ENCODE measurements at places on chromosomes 2 and 18.

DNA sequence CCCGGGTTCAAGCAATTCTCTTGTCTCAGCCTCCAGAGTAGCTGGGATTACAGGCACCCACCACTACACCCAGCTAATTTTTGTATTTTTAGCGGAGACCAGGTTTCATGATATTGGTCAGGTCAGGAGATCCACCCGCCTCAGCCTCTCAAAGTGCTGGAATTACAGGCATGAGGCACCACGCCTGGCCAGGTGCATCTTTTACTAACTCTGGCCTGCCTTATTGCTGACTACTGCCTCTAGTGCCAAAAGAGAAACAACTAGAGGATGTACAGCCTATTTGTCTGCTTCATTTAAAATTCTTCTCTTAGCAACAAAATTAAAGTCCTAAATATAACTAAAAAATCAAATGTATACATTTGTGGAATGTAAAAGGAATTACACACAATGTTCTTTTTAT, 115.4 kb downstream of the BMPR2 start:
- no peak for DNase-seq

DNA sequence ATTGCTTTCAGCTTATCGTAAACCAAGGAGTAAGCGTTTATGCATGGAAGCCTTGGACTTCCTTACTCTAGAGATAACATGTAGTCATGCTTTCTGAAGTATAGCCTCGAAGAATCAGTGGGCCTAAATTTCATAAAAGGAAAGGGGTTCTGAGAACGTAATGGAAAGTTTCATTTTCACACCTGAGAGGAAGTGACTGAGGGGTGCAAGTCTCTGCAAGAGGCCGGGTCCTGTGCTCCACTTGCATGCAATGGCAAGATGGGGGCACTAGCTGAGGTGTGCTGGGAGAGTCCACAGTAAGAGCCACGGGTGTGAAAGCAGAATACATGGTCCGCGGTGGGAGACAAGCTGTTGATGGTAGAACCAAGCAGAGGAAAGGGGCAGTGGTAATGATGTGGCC, 36.5 kb upstream of the C1D start:
- DNase-seq: no peak

GRCh38 chr2:226644399-226644865, 155.2 kb downstream of the IRS1 start:
- no peak for DNase-seq

DNA sequence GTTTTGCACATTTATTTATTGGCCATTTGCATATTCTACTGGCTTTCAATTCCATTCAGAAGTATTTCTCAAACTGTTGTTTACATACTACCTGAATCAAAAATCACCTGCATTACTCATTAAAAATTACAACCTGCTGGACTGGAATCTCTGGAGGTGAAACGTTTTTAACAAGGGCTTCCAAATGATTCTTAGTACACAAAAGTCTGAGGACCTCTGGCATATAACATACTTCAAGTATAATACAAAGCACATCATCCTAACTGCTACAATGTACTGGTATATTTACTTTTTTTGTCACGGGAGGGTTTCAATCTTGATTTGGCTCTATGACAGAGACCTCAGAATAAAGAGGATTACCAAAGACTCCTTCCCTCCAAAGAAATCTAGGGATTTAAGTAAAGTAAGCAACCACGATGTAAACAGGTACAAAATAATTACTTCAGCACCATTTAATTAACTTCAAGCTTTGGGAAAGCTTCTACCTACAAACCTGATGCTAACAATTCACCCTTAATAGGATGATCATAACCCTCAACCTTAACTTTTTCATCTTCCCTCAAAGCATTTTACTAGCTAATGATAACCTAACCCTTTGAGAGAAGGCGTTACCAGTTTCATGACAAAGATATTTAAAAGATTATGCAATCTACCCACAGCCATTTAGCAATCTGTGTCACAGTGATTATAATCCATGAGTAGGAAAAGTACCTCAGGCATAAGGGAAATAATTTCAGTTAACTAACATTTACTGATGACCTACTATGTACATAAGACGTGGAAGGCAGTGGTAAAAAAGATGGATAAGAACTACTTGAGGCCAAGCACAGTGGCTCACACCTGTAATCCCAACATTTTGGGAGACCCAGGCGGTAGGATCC, 24.7 kb downstream of the ATAD2B start:
- DNase-seq: no peak

DNA sequence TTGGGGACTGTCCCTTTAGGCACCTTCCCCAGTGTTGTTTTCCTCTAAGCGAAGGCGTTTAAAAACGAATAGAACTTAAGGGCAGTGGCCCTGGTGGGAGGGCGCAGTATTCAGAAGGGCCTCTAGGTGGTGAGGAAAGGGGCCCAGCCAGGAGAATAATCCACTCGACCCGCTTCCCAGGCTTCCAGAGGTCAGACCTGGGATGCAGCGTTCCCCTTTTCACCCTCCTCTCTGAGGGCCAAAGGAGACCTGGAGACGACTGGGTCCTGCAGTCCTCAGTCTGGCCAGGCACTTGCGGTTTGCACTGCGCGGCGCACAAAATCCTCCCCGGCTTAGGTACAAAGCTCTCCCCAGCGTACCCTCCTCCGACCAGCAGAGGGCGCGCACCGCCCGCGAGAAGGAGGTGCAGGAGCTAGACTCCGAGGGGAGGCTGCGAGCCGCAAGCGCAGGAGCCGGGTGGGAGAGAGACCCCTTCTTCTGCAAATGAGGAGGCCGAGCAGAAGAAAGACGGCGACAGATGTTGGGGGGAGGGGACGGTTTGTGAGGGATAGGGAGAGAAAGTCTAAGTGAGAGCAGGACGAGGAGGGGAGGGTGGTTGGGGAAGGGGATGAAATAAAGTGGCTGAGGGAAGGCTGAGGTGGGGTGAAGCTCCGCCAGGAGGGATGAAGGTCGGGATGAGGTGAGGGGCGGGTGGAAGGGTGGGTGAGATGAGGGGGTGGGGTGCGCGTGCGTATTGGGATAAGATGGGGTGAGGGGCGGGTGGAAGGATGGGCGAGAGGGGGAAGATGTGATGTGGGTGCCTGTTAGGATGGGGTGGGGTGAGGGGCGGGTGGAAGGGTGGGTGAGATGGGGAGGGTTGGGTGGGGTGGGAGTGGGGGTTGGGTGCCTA, 4.9 kb downstream of the FEV start:
- DNase-seq: peak; percentile 82

- no peak for DNase-seq
These were observed 5.7 kb downstream of the GPR35 start for GRCh38 chr2:240630771-240631547.

- peak; percentile 33 for DNase-seq
These were observed 291.2 kb downstream of the RAD51AP2 start for GRCh38 chr2:17226941-17227490.

DNA sequence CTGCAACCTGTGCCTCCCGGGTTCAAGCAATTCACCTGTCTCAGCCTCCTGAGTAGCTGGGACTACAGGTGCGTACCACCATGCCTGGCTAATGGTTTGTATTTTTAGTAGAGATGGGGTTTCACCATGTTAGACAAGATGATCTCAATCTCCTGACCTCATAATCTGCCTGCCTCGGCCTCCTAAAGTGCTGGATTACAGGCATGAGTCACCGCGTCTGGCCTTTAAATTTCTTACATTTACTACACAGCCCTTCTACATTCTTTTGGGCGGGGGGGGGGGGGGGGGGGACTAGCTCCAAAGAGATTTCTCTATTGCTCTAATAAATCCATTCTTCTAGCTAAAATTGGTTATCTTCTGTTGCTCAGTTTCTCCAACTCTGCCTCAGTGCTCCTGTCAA, 964.9 kb upstream of the ACVR2A start:
- DNase-seq: no peak

DNA sequence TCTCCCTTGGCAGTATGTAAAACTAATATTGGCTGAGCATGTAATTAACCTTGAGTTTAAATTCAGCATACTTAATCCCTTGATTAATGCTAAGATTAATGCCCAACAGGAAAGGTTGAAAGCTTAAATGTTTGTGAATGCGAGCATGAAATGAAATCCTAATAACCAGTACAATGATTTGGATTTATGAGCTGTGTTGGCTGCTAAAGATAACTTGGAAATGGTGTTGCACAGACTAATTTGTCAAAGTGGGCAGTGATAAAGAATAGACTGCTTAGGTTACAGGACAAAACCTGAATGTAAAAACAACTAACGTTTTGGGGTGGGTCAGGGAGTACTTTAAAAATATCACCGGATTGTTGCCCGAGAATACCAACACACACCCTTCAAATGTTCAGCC, 70.6 kb downstream of the MGAT5 start:
- DNase-seq: no peak

GRCh38 chr2:15923597-15923996, 16.8 kb upstream of the MYCN start:
- no peak for DNase-seq

DNA sequence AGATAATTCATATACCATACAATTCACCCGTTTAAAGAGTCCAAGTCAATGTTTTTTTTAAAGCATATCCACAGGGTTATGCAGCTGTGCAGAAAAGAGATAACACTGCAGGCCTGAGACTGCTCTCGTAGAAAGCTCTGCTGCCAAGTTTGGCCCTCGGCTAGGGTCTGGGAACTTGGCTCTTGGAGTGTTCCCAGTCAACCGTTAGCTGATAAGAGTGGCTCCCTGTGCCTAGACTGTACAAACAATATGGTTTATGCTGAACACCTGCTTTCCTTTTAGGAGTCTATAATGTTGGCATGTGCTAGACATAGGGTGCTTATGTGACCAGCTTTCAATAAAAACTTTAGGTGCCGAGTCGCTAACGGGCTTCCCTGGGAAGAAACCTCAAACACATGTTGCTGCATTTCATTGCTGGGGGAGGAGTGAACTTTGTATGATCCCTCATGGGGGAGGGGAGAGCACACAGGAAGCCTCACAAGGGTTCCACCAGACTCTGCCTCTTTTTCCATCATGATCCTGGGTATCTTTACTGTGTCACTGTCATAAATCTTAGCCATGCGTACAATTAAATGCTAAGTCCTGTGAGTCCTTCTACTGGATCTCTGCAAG, 34.7 kb downstream of the RFX8 start:
- DNase-seq: no peak

DNA sequence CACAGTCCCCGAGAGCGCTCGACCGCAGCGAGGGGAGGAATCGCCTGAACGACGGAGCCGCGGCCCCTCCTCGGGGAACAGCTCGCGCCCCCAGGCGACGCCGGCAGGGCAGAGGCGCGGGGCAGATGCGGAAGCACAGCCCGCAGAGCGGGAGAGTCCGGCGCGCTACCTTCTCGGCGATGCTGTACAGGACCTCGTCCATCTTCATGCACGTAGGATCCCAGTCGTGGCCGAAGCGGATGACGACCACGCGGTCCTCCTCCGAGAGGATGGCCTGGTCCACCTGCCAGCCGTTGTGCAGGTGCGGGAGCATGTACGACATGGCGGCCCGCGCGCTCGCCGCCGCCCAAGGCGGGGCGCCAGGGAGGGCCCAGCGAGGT, 302 bp downstream of the TXNL4A start:
- no peak for DNase-seq

GRCh38 chr18:1078301-1078700, 173.6 kb downstream of the ADCYAP1 start:
- DNase-seq: no peak

GRCh38 chr2:63124218-63124617, 73.6 kb downstream of the OTX1 start:
- DNase-seq: no peak

DNA sequence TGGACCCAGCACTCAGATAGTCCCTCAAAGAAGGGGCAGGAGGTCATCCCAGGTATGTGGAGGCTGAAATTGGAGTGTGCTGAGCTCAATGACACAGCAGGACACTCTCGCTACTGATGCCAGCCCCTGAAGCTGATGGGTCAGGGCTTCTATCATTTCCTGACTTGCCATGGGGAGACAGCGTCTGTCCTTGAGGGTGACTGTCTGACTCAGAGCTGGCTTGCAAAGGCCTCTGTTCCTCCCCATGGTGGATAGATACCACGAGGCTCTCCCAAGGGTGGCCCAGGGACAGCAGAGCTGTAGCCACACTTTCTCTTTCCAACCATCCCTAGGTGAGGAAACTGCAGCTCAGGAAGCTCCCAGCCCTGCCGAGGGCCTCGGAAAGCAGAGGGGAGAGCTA, 10.8 kb downstream of the ALPG start:
- DNase-seq: no peak

DNA sequence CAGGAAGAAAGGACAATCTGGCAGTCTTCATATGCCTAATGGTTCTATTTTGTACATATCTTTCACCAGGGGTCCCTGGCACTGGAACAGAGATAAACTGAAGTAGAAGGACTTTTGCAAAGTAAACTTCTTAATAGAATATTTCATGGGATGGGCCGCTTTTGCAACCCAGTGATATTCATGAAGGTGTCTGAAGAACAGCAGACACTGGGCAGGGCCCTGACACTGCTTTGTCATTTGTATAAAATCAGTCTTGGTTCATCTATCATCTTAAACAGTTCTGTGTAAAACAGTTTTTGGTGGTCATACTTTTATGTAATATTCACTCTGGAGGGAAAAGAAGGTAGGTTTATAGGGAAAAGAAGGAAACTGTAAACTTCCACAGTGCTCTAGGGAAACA, 66.4 kb downstream of the TMEM200C start:
- no peak for DNase-seq

- no peak for DNase-seq
These were observed 8.3 kb upstream of the CTIF start for GRCh38 chr18:48530399-48531081.

- DNase-seq: no peak
These were observed 69.2 kb upstream of the VWC2L start for GRCh38 chr2:214341646-214342045.

DNA sequence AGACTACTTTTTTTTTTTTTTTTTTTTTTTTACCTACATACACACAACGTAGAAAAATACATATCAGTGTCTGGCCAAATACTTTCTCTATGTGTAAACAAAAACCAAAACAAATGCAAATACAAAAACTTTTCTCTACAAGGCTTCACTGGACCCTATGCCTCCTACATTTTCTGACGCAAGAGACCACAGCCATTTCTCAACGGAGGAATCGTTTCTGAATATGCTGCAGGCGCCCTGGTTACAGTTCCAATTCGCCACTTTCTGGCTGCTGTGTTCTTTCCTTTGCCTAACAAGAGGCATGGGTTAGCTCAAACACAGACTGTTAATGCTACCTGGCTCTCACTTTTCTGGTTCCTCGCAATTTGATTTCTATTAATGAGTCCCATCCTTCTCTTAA, 96.4 kb downstream of the EPB41L3 start:
- no peak for DNase-seq

DNA sequence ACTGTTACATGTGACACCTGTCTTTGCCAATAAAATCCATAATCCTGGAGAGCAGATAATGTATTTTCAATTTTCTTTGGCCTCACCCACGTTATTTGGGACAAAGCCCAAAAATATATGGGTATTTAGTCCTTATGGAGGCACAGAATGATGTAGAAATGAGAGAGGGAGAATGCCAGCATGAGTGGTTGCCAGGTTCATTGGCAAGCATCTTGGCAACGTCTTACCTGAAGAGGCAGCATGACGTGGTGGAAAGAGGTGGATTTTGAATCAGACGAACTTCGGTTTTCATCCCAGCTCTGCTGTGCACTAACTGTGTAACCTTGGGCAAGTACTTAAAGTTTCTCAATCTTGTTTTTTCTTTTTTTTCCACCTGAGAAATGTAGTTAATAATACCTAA, 969.6 kb upstream of the PIK3C3 start:
- no peak for DNase-seq
